ENCODE measurements at places on chromosomes 4 and X. TPM values are rescaled to one million over a fixed set of nuclear protein-coding genes. Genes with fewer than 3 reads are reported as not detected.

CYLC1 gene
- not detected for total RNA-seq

- no peak for DNase-seq
These were observed 57.3 kb upstream of the ENPEP start for GRCh38 chr4:110418641-110419040.

- no peak for DNase-seq
These were observed 172.5 kb downstream of the TSPAN5 start for GRCh38 chr4:98485816-98486345.

GRCh38 chr4:89305712-89306437 is 1.7 kb downstream of the GPRIN3 start:
- no peak for DNase-seq

GRCh38 chr4:15148199-15148598 is 145.9 kb downstream of the CPEB2 start:
- no peak for DNase-seq

GRCh38 chr4:7206911-7207567 is 14.7 kb downstream of the SORCS2 start:
- no peak for DNase-seq

GRCh38 chr4:66681962-66682361 is 863.3 kb downstream of the CENPC start:
- DNase-seq = no peak

GLOD5 gene
- total RNA-seq = 0.66 TPM

DNA sequence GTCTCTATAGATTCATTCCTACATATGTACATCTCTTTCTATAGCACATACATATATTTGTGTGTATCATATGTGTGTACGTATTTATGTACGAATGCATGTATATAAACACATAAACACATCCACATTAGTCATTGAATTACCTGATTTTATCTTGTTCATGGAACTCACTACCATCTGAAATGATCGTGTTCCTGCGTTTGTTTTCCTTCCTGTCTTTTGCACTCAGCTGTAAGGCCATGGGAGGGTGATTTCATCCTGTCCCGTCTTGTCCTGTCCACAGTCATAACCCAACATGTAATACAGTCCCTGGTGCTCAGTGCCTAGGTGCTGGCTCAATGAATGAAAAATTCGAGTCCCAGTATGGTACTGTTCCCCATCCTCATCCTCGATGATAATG is 191.8 kb upstream of the PSAPL1 start:
- no peak for DNase-seq

CLTRN gene
- total RNA-seq = 0.59 TPM

USP26 gene
- total RNA-seq = not detected

DNA sequence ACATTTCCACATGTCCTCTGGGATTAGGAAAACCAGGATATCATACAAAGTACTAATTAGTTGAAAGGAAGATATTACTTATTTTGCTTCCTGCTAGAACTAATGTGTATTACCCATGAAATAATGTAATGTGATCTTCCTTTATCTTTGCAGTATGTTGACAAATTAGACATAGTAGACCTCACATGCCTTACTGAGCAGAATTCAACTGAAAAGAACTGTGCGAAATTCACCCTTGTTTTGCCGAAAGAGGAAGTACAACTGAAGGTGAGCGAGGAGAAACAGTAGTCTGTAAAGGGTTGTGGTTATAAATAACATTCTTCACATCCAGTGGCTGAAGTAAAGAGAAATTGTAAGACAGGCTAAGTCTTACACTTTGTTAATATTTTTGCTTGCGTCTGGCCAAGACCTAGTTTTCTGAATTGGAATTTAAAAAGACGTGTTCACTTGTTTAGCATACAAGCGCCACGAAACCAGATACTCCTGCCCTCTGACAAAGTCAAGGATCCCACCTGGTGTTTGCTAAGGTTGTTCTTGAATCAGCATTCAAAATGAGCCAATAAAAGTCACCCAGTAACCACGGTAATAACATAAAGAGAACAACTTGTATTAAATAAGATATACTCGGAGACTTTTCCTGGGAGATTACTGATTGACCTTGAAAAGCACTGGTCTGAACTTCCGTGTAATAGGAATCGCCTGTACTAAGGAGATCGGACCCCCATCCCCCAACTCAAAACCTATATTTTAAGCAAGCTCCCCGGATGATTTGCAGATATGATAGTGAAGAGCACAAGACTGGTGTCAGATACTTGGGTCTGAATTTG is 16.9 kb downstream of the STAP1 start:
- no peak for DNase-seq

DNA sequence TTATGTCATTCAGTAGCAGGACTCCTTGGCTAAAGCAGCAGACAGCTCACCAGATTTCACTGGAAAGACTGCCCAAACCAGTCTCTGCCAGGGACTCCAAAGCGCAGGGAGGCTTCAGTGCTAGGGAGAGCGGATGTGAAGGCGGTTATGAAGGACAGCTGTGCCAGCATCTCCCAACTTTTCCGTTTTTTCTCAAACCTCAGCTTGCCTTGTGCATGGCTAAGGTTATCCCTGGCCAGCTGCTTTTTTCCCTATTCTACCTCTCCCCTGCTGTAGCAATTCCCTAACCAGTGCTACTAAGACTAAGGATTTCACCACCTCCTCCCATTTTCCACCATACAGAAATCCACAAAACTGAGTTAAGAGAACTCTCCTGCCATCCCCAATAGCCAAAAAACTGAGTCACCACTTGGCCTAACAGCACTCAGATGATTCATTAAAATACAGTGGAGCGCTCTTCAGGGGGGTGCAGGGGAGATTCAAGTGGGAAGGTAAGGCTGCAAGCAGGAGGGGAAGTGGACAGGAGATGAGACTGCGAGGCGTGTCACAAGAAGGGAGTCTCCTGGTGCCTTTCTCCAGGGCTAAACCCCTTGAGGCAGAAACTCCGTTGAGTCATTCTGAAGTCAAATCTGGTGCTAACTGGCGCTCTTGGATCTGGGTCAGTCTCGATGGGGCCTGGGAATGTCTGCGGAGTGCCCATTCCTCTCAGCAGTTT is 90.7 kb downstream of the PALLD start:
- no peak for DNase-seq

TENT5D gene
- total RNA-seq = not detected

DNA sequence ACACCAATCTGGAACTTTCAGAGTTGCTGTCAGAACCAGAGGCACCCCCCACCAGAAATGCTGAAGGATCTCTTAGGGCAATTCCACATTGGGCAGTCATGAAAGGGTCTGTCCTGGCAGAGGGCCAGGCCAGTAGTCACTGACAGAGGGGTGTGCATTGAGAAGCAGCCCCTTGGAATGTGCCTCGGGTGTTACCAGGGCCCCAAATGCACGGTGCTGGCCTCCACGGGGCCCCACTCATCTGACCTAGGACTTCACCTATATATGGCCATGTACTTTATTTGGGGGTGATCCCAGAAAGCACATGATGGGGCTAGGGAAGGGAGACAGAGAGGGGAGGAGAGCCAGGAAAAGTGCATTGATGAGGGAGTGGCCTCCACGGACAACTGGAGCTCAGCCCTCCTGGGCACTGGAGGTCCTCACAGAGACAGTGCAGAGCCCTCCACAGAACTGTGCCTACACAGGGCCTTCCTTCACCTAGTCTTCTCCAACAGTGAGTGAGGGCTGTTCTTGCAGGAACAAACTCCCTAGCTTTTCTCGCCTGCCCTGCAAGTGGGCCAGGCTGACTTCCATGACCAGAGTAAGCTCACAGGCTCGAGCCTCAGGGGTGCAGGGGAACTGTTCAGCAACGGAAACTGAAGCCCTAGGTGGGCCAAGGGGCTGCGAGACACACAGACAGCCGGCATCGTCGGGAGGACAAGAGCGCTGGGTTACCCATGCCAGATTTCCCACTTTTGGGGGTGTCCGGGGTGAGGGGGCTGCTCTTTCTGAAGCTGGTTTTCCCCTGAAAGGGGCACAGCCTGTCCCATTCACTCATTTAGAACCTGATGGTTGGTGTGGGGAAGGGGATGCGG is 136.2 kb downstream of the HMX1 start:
- DNase-seq = no peak

DNA sequence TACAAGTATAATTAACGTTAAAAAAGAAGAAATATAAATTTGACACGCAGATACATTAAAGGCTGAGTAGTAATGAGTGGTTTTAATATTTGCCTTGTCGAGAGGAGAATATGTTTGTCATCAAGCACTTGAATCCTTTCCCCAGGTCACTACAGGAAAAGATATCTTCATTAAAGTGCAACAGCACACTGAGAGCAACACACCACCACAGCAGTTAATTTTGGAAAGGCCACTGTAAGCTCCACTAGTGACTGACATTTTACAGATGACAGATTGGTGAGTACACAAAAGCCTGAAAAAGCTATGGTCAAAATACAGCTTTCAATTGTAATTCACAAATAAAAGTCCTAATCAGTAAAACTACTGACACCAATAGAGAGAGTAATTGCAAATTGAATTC is 76.6 kb downstream of the ZNF718 start:
- DNase-seq = no peak

GRCh38 chr4:80452768-80453167 is 117.2 kb downstream of the CFAP299 start:
- no peak for DNase-seq

DNA sequence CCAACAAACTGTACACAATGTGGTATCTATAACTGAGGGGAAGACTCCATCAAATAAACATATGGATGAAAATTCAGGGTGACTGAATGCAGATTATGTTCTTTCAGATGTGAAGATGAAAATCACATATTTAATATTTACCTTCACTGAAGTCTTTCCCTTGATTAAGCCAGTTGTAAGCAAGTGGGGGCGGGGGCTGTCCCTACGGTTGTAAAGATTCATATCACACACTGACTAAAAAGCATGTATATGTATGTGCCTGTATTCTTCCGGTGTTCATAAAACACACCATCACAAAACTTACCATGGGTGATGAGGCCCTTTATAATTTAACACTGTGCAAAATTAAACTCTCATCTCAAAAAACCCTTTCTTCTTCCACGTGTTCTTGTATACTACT is 1.3 kb downstream of the TAB3 start:
- DNase-seq = no peak

TMSB15B gene
- 9.5 TPM for total RNA-seq
